ENCODE measurements at places on chromosomes 12 and 14.

GRCh38 chr12:101746661-101747060 lies 7.4 kb upstream of the SYCP3 start:
- no peak for DNase-seq

DNA sequence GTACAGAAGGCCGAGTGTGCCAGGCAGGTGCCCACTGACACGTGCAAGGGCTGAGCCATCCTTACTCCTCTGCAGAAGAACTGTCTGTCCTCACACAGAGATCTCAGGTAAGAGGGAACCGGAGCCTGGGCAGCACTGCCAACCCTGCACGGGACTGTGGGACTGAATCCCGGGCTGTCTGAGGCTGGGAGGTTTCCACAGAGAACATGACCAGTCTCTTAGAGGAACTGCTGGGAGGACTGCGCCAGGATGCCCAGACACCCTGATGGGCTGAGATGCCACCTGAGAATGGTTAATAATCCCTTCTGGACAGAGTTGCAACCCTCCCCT lies 302.9 kb upstream of the SFSWAP start:
- no peak for DNase-seq

- DNase-seq: no peak
Observed at GRCh38 chr12:46107591-46107990, 117.2 kb upstream of the SCAF11 start.

DNA sequence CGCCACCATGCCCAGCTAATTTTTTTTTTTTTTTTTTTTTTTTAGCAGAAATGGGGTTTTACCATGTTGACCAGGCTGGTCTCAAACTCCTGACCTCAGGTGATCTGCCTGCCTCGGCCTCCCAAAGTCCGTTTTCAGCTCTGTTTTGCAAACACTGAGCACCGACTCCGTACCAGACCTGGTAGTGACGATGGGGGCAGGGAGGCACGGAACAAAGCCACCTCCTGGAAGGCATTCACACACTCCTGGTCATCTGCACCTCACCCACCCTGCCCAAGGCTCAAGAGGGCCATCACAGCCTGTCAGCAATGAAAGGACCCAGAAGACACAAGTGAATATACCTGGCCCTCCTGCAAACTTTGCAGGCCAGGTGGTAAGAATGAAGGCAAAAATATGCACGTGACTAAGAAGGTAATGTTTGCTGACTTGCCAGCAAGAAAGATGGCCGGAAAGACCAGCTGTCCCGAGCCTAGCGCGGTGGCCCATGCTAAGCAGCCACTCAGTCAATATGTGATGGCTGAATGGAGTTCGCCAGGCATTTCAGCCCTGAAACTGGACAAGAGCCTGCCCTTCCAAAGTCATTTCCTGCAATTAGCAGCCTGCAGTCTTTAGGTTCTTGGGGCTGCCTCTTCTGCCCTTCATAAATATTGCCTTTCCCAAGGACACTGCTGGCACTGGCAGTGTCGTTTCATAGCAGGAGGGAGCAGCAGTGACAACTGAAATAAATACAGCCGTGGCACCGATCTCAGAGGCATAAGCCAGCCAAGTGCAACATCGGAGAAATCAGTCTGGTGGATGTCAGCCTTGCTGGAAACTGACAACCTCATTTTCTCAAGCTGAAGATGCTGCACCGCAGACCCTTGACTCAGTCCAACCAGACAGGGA lies 17.6 kb downstream of the MMAB start:
- DNase-seq: no peak

DNA sequence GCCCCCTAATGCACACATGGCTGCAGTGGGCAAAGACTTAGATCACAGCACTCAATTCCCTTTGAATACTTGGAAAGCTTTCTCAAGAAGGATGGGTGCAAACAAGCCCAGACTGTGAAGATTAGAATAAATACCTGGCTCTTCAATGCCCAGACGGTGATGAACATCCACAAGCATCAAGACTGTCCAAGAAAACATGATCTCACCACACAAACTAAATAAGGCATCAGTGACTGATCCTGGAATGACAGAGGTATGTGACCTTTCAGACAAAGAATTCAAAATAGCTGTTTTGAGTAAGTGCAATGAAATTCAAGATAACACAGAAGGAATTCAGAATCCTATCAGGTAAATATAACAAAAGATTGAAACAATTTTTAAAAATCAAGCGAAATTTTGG lies 43.8 kb upstream of the ZDHHC17 start:
- no peak for DNase-seq

DNA sequence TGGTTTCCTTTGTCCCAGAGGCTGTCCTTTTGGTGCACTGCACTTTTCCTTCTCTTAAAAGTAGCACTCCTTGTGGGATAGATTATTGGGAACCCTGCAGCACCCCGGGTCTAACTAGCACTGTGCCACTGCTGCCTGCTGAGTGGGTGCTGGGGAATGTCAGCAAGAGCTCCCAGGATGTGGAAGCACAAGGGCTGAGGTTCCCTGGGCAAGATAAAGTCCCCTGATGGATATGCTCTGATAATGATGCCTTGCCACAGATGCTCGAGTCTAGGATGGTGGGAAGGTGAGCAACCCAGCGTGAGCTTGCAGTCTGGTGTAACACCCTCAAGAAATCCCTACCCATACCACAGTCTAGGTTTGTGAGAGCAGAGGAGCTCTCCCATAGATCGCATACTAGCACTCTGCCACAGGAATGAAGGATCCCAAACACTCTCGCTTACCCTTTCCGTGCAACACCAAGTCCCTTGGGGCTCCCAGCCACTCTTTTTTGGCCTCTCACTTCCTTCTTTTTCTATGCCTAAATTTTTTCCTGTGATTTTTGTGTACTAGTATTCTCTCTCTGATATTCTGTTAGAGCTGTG lies 32.6 kb downstream of the USP15 start:
- no peak for DNase-seq

GRCh38 chr14:79334272-79334671 lies 877.0 kb downstream of the DIO2 start:
- DNase-seq: no peak

DNA sequence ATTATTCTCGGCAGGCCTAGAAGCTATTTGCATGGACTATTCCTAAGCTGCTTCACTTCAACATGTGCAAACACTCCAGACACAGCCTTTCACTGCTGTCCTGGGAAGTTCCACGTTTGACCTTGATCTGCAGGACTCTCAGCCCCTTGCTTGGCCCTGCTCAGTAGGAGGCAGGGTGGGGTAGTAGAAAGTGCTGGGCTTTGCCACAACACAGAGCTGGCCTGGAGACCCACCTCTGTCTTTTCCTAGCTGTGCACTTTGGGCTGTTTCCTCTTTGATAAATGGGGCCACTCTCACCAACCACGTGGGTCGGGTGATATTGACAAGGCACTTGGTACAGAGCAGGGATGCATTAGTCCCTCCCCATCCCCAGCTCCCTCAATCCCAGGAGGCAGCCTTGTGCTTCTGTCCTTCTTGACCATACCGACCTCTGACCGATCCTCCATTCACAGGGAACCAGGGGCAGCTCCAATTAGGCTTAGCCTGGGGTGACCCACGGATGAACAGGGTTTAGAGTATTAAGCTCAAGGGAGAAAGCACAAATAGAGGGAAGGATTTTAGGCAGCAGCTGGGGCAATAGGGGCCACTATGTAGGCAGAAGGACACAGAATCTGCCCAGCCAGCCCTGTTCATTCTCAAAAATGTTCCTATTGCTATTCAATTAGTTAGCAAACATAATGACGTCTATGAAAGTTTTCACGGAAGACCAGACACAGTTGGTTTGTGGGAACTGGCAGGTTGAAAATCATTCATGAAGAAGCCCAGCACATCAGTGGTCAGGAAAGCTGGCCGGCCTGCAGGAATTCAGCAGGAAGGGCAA lies 63.3 kb downstream of the SYNE3 start:
- DNase-seq: no peak

GRCh38 chr14:58918066-58918738 lies 270.3 kb upstream of the DAAM1 start:
- DNase-seq: no peak

GRCh38 chr14:76582447-76582846 lies 178.8 kb upstream of the VASH1 start:
- no peak for DNase-seq

DNA sequence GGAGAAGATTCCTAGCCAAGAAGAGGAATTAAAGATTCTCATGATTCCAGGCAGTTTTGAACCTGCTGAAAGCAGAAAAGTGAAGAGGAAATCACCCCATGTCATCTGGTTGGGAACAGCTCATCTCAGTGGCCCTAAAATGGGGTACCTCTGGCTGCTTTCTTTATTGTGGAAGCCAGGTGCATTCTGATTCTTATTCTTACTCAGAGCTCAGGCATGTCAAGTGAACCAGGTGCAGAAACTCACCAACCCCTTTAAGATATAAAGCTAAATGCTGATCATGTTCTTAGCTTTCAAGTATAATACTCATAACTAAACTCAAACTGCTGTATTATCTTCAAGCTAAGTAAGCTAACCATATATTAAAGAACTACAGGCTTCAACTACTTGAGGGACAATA lies 253.9 kb upstream of the ARID2 start:
- peak; percentile 18 for DNase-seq

DNA sequence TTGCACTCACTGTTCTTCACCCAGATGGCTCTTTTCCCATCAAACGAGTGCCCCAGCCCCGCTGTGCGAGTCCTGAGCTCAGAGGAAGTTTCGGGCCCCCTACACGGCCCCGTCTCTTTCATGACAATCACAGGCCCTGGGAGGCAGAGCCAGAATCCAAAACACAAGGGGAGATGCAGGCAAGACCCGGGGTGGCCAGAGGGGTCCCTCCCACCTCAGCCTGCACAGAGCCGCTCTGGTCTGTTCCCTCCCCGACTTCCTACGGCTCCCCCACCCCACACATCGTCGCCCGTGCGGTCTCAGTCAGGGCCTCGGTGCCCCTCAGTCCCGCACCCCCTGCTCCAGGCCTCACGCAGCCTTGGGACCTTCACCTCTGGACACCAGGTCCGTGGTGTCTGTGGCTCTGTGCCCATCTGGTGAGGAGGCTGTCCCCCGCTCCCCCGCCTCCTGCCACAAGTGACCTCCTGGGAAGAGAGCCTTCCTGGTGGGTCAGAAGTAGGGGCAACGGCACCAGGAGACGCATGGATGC lies 8.9 kb downstream of the GPR132 start:
- DNase-seq: no peak

DNA sequence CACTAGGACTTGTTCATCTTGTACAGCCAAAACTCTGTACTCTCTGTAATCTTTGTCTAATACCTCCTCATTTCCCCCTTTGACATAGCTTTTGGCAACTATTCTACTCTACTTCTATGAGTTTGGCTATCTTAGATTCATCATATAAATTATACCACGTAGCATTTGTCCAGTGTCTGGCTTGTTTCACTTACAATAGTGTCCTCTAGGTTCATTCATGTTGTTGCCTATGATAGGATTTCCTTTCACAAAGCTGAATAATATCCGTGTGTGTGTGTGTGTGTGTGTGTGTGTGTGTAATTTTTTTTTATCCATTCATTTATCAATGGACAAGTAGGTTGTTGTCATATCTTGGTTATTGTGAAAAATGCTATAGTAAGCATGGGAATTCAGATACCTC lies 209.5 kb downstream of the KCNC2 start:
- no peak for DNase-seq

DNA sequence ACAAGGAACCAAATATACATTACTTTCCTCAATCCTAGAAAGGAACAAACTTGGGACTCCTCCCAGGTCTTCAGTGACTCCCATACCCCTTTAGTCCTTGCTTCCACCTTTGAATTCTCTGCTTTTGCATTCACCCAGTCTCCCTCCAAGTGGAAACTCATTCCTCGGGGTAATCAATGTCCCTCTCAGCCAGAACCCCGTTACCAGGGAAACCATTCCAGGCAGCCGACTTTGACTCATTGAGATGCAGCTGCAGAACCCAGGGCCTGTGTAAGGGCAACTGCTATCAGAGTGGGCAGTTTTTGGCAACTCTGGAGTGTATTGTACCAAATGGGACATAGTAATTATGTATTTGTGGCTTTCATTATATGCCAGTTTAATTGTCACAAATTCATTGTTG lies 186.2 kb downstream of the NRXN3 start:
- DNase-seq: no peak

DNA sequence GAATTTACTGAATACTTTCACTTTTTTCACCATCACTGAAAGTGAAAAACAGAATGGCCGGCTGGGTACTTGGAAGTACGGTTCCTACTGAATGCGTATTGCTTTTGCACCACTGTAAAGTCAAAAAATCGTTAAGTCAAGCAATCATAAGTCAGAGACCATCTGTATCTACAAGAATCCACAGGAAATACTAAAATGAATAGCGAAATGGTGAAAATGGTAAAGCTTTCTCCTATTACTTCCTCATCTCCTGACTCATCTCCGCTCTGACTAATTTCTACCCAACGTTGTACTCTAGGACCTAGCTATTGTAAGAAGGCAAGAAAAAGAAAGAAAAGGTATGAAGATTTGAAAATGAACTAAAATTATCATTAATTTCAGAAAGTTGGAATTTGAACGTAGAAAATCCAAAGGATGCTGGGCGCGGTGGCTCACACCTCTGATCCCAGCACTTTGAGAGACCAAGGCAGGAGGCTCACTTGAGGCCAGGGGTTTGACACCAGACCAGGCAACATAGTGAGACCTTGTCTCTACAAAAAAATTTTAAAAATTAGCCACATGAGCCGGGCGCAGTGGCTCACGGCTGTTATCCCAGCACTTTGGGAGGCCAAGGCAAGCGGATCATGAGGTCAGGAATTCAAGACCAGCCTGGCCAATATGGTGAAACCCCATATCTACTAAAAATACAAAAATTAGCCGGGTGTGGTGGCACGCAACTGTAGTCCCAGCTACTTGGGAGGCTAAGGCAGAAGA lies 5.3 kb upstream of the CDCA4 start:
- DNase-seq: peak; percentile 90

DNA sequence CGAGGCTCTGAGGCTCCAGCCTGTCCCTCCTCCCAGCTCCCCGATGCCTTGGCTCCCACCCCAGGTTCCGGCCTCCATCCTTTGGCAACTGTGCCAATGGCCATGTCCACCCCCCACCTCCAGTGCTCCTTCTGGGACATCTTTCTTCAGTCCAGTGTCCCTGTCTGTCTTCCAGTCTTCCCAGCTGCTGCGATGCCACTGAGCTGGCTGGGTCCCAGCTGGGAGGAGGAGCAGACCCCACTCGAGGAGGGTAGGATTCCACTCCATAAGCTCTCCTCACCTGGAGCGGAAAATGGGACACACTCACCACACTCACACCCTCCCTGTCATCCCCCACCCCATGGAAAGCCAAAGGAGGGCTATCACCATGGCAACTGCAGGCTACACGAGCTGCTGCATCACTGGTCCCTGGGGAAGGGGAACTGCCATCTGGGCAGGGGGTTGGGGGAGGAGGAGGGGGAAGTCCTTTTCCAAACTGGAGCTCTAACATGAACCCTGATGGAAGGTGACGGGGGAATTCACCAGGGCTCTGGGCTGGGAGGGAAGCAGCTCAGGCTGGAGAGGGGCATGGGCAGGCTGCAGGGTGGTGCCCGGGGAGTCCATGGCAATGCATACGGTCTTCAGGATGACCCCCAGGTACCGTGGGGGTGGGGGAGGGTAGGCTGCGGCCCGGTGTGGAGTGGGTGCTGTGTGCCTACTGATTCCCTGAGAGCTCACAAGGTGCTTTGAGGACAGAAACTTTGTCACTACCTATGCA lies 94.3 kb downstream of the LRRC74A start:
- DNase-seq: no peak

DNA sequence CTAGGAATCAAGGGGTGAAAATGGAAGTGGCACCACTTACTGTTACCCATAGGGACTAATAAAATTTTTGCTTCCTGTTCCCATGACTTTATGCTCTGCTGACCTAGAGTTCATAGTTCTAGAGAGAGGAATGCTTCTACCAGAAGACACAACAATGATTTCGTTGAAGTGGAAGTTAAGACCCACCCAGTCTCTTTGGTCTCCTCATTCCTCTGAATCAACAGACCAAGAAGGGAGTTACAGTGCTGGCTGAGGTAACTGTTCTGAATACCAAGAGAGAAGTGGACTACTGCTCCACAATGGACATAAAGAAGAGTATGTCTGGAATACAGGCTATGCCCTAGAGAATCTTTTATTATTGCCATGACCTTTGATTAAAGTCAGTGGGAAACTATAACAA lies 23.5 kb upstream of the DYRK2 start:
- no peak for DNase-seq
